ENCODE measurements at places on chromosomes 2 and 18.
A peak's percentile ranks its signal among the peaks of the same experiment; 100 is the strongest.

GRCh38 chr18:60649842-60650536 is 277.4 kb upstream of the MC4R start:
- no peak for DNase-seq

DNA sequence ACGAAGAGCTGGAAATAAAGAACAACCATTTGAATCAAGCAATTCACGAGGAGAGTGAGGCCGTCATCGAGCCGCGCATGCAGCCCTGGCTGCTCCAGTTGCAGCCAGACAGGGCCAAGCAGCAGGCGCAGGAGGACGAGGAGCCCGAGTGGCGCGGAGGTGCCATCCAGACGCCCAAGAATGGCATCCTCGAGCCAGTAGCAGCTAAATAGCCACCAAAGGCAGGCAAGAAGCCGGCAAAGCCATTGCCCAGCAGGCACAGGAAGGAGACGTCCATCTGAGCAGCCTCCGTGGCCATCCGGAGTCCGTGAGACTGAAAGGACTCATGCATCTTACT is 8.9 kb upstream of the CHST10 start:
- no peak for DNase-seq

GRCh38 chr2:40844353-40845277 is 392.7 kb upstream of the SLC8A1 start:
- no peak for DNase-seq

DNA sequence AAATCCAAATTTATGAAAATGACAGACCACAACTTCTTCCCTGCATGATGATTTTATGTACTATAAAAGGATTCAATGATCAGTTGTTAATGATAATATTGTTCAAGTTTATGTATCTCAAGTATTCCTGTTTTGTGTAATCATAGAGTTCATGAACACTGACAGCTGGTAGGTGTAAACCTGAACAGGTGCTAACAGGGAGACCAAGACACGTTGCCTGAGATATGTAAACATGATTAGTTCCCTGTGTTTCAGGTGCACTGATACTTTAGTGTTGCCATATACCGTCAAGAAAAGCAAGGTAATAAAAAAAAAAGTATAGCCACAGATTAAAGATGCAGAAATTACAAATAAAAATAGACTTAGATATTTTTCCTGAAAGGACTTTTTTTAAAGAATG is 131.8 kb downstream of the BAZ2B start:
- DNase-seq, result no peak

- DNase-seq, result no peak
Observed at GRCh38 chr18:64083916-64084315, 65.0 kb downstream of the LINC00305 start.

- DNase-seq, result no peak
Observed at GRCh38 chr18:4207383-4207985, 247.6 kb downstream of the DLGAP1 start.

DNA sequence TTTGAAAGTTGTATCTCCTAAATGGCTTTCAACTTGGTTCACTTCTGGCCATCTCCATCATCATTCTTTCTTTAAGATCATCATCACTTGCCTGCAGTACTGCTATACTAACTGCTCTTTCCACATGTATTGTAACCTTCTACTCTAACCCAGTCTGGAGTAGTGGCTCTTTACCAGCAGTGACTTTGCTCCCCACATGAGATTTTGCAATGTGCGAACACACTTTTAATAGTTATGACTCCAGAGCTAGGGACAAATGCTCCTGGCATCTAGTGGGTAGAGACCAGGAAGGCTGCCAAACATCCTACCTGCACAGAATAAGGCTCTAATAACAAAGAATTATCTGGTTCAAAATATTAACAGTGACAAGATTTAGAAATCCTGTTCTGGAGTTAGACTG is 243.8 kb downstream of the XIRP2 start:
- DNase-seq, result no peak

DNA sequence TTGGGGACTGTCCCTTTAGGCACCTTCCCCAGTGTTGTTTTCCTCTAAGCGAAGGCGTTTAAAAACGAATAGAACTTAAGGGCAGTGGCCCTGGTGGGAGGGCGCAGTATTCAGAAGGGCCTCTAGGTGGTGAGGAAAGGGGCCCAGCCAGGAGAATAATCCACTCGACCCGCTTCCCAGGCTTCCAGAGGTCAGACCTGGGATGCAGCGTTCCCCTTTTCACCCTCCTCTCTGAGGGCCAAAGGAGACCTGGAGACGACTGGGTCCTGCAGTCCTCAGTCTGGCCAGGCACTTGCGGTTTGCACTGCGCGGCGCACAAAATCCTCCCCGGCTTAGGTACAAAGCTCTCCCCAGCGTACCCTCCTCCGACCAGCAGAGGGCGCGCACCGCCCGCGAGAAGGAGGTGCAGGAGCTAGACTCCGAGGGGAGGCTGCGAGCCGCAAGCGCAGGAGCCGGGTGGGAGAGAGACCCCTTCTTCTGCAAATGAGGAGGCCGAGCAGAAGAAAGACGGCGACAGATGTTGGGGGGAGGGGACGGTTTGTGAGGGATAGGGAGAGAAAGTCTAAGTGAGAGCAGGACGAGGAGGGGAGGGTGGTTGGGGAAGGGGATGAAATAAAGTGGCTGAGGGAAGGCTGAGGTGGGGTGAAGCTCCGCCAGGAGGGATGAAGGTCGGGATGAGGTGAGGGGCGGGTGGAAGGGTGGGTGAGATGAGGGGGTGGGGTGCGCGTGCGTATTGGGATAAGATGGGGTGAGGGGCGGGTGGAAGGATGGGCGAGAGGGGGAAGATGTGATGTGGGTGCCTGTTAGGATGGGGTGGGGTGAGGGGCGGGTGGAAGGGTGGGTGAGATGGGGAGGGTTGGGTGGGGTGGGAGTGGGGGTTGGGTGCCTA is 4.9 kb downstream of the FEV start:
- peak; percentile 49 for DNase-seq

GRCh38 chr18:12574494-12575185 is 83.3 kb downstream of the SPIRE1 start:
- DNase-seq, result no peak

DNA sequence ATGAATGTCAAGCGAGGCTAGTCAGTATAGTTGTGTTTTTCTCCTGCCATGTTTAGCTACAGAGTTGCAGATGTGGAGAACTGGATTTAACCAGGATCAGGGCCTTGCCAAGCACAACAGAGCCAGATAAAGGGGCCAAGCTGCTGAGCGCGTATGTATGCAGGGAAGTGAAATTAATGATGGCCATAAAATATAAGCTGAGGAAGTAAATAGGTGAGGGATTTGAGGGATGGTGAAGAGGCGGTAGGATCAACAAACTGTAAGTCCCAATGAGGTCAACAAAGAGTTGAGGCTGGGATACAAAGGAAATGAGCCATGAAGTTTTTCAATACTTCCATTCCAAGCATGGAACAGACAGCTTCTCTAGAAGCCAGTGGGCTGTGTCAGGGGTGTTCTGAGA is 10.6 kb downstream of the LRP2 start:
- DNase-seq, result no peak

DNA sequence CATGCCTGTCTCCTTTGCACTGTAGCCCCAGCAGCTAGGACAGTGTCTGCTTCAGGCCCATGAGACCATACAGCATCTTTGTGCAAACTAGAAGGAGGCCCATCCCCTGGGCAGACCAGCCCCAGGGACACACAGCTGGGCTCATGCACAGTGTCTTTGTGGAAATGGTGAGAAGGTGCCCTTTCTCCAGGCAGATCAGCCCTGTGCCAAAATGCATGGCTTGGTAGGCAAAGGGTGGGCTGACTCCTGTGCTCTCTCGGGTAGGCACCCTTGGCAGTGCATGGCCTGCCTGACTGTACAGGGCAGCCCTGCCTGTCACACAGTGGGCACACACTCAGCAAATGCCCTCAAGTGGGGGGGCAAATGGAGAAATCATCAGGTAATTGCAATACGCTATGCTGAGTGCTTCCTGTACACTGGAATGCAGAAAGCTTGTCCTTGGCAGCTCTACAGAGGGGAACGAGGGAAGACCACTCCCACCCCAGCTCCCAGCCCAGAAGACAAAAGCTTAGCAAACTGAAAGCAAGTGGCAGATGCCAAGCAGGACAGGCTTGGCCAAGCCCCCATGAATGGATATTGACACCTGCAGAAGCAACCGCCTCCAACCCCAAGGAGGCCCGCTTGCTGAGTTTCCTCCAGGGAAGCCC is 21.6 kb downstream of the TNS1 start:
- no peak for DNase-seq

DNA sequence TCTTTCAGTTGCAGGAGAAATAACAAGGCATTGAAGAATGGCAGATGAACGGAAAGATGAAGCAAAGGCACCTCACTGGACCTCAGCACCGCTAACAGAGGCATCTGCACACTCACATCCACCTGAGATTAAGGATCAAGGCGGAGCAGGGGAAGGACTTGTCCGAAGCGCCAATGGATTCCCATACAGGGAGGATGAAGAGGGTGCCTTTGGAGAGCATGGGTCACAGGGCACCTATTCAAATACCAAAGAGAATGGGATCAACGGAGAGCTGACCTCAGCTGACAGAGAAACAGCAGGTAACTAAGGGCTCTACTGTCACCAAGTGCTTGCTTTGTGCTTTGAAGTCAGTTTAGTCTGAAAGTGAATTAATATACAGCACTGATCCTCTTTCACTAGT is 118.5 kb upstream of the UNC80 start:
- DNase-seq, result no peak

GRCh38 chr2:235954888-235955480 is 213.2 kb downstream of the GBX2 start:
- no peak for DNase-seq

Measured in fibroblast of gingiva (primary cell).